ENCODE measurements at places on chromosomes 11 and 22.
A peak's percentile ranks its signal among the peaks of the same experiment; 100 is the strongest.

DNA sequence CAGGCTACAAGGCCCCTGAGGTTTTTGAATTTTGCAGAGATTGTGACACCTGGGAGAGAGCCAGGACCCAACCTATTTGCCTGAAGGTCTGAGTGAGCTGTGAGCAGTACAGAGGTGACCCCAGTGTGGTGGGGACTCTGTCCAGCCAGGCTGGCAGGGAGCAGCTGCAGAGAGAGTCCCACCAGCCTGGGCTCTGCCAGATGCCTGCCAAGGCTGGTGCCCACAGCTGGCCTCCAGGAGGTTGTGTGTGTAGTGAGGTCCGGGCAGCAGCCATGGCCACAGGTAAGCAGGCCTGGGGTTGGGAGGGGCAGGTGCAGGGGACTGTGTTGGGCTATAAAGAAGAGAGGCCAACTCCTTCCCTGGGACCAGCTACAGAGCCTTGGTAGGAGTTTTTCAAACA is 144.8 kb downstream of the CRYBB2 start:
- no peak for DNase-seq

GRCh38 chr22:40111451-40111850 is 66.3 kb upstream of the TNRC6B start:
- DNase-seq = no peak

- no peak for DNase-seq
Observed at GRCh38 chr11:75066061-75066460, 30.6 kb downstream of the OR2AT4 start.

- no peak for DNase-seq
Observed at GRCh38 chr11:76837696-76838677, 22.7 kb upstream of the ACER3 start.

DNA sequence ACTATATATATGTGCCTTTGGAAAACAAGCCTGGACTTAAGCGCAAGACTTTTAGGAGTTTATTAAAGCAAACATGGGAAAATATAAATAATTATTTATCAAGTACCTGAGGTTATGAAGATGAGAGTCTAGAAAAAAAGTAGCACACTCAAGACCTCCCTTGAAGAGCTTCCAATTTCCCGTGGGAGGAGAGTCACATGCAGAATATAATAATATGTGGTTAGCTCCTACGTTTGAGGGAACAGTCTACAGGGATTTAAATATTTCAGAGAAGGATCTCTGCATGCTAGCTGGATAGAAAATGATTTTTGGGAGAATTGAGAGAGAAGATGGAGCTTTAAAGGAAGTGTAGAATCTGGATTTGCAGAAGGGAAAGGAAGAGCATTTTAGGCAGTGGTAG is 183.8 kb downstream of the SWAP70 start:
- DNase-seq = peak; percentile 56

DNA sequence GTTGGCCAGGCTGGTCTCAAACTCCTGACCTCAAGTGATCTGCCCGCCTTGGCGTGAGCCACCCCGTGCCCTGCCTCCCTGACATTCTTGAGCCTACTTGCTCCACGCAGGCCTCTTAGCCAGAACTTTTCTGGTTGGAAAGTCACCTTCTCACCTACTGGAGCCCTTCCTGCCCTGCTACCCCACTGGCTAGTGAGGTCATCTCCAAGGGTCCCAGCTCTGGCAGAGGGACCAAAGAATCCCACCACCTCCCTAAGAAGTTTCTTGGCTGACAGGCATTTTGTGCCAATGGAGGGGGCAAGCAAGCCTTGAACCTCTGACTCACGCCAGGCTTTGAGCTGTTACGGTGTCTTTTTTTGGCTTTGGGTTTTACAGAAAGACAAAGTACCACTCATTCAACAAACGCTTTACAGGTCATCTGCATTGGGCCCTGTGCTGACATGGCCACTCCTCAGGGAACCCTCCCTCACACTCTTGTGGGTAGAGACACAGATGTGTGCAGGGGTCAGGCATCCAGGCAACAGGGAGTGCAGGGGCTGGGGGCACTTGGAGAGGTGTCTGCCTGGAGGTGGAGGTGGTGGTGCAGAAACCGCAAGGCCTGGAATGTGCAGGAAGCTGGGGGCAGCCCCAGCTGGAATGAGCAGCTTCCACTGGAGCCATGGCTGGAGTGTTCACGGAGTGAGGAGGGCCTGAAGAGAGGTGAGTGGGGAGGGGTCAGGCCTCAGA is 27.1 kb upstream of the WNT11 start:
- DNase-seq = no peak

DNA sequence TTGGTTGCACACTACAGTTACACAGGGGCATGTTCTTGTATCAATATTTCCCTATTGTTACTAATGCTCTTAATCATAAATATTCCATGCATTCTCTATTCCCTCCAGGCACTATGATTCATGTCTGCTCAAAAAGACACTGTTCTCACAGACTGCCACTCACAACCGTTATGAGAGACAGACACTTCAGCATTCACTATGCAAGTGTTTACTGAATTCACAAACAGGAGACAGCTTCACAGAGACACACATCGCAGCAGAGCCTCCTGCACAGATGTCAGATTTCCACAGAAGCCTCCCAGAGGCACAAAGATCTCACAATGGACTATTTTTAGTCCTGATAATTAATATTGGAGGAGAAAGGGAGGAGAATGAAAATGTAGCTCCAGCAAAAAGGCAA is 930.4 kb downstream of the OPCML start:
- no peak for DNase-seq

DNA sequence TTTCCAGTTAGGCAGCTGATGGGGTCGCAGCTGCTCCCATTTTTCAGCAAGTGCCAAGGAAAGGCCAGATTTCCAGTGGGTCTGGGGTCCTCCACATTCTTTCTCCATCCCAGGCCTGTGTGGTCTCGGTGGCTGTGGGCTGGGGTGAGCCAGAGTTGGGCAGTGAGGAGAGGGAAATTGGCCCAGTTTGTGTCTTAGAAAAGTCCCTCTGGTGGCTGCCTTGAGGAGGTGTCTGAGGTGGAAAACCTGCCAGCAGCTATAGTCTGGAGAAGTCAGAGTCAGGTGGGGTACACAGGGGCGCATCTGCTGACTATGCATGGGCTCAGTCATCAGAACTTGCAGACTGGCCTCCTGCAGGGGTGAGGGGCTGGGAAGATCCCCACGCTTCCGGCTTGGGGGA is 30.5 kb downstream of the MRGPRD start:
- DNase-seq = peak; percentile 26

DNA sequence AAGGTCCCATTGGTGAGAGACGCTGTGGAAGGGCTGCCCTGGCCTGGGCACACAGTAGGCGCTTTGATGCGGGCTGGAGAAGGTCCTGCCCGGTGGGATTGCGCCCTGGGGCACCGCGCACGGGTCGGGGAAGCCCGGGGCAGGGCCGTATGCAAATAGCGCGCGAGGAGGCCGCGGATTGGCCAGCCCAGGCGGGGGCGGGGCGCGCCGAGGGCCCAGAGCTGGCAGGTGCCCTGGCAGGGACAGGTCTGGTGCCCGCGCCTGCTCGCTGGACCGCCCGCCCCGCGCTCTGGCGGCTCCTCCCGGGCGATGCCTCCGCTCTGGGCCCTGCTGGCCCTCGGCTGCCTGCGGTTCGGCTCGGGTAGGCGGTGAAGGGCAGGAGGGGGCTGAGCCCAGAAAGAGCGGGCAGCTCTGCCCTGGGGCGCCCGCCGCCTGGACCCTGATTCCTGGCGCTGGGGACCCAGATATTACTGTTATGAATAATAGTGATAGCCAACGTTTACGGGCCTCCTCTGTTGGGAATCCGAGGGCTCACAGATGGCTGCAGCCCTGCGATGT is at the start of gene UPK3A:
UPK3A (plus strand) TSS at position 245 of the 558 bp plus-strand sequence; CDS start at position 310, 65 bp downstream.
- DNase-seq = no peak

GRCh38 chr22:41831383-41831782 is 1.5 kb upstream of the SREBF2 start:
- DNase-seq = no peak

GRCh38 chr11:1353383-1354124 is 36.2 kb upstream of the BRSK2 start:
- DNase-seq = no peak

DNA sequence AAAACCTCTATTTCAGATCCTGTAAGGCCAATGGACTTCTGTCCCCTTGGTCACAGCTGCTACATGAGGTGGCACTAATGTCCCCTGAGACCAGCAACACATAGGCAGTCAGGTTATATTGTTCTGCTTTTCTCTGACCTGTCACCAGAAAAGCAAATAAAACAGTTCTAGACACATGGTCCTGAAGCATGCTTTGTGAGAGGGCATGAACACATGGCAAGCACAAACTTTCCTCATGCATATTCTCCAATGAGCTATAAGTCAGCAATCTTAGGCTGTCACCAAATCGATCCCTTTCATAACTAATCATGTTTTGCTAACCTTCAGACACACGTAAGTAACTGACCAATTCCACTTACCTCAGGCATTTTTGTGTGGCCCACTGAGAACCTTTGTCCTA is 225.4 kb upstream of the ZC3H12C start:
- no peak for DNase-seq

DNA sequence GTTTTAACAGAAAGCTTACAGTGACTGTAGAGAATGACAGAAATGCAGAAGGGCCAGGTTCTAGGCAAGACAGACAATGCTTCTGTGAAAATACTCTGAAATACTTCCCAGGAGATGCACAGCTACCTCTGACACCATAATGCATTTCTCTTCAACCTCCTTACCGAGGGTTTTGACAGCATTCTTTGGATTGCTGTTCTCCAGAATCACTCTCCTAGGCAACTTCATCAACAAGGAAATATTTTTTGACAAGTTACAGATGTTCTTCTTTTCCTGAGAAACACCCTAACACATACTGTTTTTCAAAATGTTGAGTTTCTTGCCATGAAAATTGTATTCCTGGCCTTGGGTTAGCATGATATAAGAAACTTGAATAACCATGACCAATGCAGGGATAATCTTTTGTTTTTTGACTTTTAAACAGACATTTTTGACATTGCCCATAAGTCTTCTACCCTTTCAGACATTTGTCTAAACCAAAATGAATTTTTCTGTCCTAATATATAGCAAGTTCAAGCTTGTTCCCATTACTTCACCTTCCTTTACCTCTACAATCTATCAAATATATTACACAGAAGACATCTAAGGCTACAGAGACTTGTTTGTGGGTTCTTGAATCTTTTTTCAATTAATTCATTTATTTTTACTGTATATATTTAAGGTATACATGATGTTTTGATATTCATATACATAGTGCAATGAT is 108.1 kb downstream of the CCDC34 start:
- DNase-seq = peak; percentile 7

DNA sequence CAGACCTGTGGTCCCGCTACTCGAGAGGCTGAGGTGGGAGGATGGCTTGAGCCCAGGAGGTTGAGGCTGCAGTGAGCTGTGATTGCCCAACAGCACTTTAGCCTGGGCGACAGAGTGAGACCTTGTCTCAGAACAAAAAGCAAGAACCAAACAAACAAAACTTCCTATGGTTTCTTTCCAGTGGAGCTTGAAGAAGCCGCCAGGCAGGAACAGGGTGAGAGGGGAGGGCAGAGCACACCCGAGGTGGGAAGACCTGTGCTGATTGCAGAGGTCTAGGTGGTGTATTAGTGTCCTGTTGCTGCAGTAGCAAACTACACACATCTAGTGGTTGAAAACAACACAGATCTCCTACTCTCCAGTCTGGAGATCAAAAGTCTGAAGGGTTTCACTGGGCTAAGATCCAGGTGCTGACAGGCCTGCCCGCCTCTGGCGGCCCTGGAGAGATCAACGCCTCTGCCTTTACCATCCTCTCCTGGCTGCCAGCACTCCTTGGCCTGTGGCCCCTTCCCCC is 10.5 kb downstream of the ARHGEF17 start:
- no peak for DNase-seq

- peak; percentile 52 for DNase-seq
Observed at GRCh38 chr11:16945671-16946469, 68.3 kb downstream of the PLEKHA7 start.

GRCh38 chr22:29797351-29797750 is 30.2 kb downstream of the UQCR10 start:
- DNase-seq = no peak

GRCh38 chr11:44309478-44310205 is at the start of gene ALX4:
Gene ALX4 (minus strand): TSS chr11:44310139. CDS start chr11:44310062, 77 bp downstream.
- no peak for DNase-seq

GRCh38 chr22:38347181-38347943 is 30.1 kb upstream of the CSNK1E start:
- DNase-seq = no peak

DNA sequence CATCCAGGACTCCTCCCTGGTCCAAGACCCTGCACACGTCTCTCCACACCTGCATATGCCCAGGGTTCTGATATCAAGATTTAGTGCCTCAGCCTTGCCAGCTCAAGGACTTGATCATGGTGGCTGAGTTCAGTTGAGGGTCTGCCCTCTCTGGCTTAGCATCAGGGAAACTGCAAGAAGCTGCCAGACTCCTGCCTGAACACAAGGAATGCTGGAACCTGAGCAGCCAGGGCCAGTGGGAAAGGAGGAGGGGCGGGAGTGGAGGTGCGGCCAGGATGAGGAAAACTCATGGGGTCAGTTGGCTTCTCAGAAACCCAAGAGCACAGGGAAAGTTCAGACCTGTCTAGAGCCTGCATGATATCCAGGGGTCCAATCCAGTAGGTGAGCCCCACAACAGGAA is 546.1 kb downstream of the BUD13 start:
- DNase-seq = no peak

- peak; percentile 89 for DNase-seq
Observed at GRCh38 chr11:65471447-65471891, 27.4 kb upstream of the MALAT1 start.

- DNase-seq = no peak
Observed at GRCh38 chr11:128540469-128540868, 46.9 kb downstream of the ETS1 start.

GRCh38 chr11:131601586-131601985 is 231.2 kb downstream of the NTM start:
- no peak for DNase-seq

GRCh38 chr11:24688981-24689380 is 192.1 kb downstream of the LUZP2 start:
- no peak for DNase-seq

DNA sequence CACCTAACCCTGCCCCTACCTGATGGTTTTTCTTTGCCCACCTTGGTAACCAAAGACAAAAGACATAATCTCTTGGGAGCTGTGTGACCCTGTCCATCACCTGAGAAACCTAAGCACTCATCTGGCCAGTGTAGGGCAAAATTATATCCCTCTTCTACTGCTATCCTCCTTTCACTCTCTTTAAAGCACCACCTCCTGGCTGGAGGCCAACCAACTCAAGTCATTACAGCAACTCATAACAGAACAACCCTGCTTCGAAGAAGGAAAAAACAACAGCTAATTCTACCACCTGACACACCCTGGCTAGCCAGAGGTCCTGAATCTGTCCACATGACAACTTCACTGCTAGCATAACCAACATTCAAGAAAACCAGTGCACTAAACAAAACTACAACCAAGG is 45.5 kb downstream of the GAS2 start:
- no peak for DNase-seq

GRCh38 chr11:41346042-41346441 is 113.4 kb downstream of the LRRC4C start:
- DNase-seq = no peak

GRCh38 chr11:44556735-44557409 is 8.6 kb upstream of the CD82 start:
- DNase-seq = peak; percentile 71

DNA sequence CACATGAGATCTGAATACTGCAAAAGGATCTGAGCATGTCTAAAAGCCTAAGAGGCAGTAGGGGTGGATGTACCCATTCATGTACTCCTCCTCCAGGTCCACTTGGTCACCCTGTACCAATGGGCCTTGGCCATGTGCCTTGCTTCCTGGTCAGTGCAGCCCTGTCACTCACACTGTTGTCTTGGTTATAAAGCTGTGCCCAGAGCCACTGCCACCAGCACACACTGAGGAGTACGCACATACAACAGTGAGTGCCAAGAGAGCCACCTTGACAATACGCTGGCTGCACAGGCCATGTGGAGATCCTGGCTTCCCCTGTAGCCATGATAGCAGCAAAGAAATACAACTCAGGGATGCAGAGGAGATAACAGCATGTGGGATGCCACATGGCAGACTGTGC is 96.4 kb upstream of the LDLRAD3 start:
- DNase-seq = no peak

Measured in fibroblast of villous mesenchyme (primary cell).